ENCODE measurements at places on chromosomes 5 and 9.

- no peak for DNase-seq
Observed at GRCh38 chr5:8729437-8729836, 816.4 kb downstream of the SEMA5A start.

- no peak for DNase-seq
Observed at GRCh38 chr9:6078382-6079105, 63.1 kb upstream of the RANBP6 start.

DNA sequence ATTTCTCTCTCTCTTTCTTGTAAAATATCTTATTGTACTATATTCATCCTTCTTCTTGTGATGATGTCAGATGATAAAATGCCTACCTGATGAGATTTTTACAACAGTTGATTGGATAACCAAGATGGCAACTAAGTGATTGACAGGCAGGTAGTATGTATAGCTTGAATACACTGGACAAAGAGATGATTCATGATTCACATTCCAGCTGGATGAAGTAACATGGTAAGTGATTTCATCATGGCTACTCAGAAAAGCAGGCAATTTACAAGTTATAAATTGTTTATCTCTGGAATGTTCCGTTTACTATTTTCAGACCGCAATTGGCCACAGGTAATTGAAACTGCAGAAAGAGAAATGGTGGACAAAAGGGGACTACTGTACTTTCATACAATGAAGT is 1471.7 kb upstream of the C9orf72 start:
- DNase-seq: no peak

DNA sequence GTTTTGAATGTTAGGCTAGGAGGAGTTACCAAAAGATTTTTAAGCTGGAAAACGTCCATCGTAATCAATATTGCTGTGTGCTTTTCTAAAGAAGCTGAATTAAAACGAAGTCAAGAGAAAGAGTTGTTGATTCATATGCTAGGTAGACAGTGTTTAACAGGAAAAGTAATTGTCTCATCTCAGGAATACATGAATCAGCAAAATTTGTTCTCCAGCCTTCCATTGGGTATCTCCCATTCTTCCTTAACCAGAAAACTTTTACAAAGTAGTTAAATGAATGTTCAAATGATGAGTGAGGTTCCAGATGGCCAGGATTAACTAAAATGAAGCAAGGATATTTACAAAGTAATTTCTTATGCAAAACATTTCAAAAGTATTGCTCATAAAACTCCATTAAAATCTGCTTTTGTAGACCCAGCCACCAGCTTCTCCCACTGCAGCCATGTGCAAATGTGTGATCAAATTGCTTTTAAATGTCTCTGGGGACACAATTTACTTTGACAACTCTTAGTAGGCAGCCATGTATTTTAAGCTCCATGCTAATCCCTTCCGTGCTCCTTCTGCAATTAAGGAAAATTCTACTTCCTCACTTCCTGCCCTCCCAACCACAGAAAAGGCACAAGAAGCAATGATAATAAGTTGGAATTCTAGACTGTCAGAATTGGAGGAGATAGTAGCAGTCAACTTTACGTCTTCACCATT is 121.2 kb downstream of the HTR4 start:
- DNase-seq: no peak

DNA sequence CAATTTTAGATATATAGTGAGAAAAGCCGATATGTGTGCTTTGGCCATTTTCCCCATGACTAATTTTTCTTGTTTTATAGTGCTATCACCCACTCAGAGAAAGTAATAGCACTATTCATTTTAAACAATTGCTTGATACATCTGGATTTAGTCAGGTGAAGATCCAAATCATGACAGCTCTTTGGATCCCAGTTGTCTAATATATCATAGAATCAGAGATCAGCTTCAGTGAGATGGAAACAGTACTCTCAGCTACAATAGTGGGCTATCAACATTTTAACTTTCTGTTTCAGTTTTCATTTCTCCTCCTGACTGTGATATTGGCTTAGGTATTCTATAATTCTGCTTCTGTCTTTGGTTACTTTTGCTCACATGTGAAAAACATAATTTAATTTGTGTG is 38.7 kb downstream of the VCAN start:
- no peak for DNase-seq

All from right forelimb (tissue), 1 donor.